Breast epithelium (tissue), 4 donors: ENCODE measurements at places on chromosomes 3 and 15.

GRCh38 chr15:22808240-22808639 lies 21.8 kb downstream of the NIPA1 start:
- no peak for DNase-seq

- no peak for DNase-seq
Observed at GRCh38 chr3:17553080-17553479, 189.4 kb downstream of the TBC1D5 start.

- no peak for DNase-seq
Observed at GRCh38 chr15:47934342-47934741, 186.4 kb upstream of the SLC24A5 start.

- no peak for DNase-seq
Observed at GRCh38 chr15:91307601-91308000, 207.5 kb downstream of the SV2B start.

GRCh38 chr3:170044795-170045244 lies 7.0 kb downstream of the GPR160 start:
- no peak for DNase-seq

- DNase-seq, result no peak
Observed at GRCh38 chr3:154182322-154182922, 61.2 kb downstream of the ARHGEF26 start.

- no peak for DNase-seq
Observed at GRCh38 chr3:31117854-31118253, 223.4 kb upstream of the GADL1 start.

GRCh38 chr15:33194237-33194636 lies 277 bp downstream of the FMN1 start:
- DNase-seq, result no peak

DNA sequence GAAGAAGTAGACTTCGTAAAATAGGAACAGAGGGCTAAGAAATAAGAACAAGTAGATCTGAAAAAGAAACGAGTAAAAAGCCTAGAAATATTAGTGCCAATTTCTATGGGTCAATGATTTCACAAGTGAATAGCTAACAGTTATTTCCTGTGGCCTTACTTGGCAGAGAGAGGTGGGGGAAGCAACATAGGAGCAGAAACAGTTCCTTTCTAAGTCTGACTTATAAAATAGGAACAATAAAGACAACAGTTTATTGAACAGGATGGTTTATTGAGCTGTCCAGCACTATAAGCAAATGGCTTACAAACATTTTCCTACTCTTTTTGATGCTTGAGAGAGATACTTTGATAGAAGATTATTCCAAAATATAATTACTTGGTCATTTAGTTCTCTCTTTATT lies 37.9 kb downstream of the AGTR1 start:
- DNase-seq, result no peak

DNA sequence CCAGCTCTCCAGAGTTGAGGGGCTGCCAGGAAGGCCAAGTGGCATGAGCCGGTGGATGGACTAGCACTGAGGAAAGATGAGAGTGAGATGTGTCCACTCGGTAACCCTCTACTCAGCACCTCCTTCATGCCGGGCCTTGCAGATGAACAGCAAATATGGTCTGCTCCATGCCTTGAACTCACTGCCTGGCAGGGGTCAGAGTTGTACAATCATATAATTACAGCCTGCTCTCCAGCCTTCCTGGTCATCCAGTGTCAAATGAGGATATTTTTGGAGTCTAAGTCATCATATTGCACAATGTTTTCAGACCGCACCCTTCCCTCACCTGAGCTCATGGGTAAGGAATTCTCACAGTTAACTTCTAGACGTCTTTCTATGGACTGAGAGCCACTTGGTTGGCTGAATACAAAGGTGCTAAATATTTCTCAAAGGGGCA lies 4.9 kb downstream of the MGLL start:
- no peak for DNase-seq

- no peak for DNase-seq
Observed at GRCh38 chr15:45611305-45611704, 23.5 kb upstream of the SQOR start.

GRCh38 chr3:5140230-5140621 lies 18.1 kb downstream of the ARL8B start:
- no peak for DNase-seq

GRCh38 chr3:152460936-152461335 lies 192.2 kb downstream of the MBNL1 start:
- DNase-seq, result no peak

DNA sequence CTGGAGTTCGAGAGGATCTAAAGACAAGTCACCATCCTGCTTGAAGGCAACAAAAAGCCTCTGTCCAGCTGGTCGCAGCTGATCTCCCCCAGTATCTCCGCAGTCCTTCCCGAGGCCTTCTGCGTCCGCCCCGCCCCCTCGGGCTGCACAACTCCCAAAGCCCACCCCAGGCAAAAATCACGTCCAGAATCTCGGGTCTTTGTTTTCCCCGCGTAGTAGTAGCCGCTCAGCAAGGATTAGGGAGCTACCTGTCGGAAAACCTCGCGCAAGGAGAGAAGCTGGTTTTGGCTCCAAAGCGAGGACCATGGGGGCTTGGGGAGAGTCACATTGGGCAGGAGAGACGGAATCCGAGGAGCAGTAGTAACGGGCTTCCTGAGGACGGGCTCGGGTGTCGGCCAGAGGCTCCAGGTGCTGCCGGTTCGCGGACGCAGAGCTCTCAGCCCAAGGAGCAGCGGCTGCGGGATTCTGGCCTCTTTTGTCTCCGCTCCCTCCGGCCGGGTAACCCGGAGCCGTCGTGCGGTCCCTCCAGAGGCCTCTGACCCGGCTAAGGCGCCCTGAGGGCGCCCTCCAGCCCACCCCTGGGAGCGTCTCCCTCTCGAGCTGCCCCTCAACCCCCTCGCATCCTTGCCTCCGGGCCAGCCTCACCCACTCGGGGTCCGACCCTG lies 401 bp downstream of the ZSCAN29 start:
- DNase-seq, result no peak

DNA sequence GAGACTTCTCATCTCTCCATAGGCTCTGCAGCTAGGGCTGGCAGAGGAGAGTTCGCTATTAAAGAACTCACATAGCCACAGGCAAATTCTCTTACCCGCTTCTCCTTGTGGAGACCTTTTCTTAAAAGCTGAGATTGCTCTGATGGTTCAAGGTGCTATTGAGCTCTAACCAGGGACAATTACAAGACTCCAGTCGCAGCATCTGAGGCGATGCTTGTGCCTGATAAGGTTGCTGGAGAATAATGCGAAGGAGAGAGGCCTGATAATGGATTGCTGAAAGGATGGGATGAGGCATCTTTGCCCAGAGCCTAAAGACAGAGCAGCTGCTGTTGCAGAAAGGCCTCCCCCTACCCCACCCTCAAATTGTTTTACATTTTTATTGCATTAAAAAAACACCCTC lies 244.5 kb upstream of the SOX14 start:
- DNase-seq, result no peak

- no peak for DNase-seq
Observed at GRCh38 chr3:99126316-99126715, 224.8 kb upstream of the DCBLD2 start.

DNA sequence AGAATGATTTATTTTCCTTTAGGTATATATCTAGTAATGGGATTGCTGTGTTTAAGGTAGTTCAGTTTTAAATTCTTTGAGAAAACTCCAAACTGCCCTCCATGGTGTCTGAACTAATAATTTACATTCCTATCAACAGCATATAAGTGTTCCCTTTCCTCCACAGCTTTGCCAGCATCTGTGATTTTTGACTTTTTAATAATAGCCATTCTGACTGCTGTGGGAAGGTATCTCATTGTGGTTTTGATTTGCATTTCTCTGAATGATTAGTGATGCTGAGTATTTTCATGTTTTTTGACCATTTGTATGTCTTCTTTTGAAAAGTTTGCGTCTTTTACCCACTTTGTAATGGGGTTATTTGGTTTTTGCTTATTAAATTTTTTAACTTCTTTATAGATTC lies 571.6 kb upstream of the CCDC54 start:
- DNase-seq, result no peak

GRCh38 chr15:78850941-78851755 lies 21.5 kb upstream of the MORF4L1 start:
- no peak for DNase-seq

DNA sequence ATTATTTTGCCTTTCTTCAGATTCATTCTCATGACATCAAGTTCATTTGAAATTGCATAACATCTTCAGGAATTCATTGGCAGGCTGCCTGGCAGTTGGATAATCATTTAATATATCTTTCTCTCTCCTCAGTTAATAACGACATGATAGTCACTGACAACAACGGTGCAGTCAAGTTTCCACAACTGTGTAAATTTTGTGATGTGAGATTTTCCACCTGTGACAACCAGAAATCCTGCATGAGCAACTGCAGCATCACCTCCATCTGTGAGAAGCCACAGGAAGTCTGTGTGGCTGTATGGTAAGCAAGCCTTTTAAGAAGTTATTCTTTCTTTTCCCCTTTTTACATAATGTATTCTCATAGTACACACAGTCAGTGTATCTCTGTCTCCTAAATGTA lies 38.2 kb downstream of the TGFBR2 start:
- DNase-seq, result no peak

DNA sequence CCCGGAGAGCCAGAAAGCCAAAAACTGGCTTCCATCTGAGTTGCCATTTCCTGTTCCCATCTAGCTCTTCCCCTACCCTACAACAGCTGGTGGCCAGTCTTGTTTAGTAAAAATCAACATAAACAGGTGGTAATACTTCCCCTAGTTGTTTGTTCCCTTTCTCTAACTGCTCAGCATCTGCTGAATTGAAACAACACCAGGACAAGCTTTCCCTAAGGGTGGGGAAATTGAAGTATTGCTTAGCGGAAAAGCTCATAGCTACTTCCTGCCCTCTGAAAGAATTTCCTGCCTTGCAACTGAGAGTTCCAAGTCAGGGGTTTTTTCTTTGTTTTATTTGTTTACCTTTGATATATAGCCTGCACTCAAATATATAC lies 66.8 kb downstream of the HMG20A start:
- DNase-seq, result no peak

- DNase-seq, result no peak
Observed at GRCh38 chr3:191774485-191774884, 313.5 kb downstream of the PYDC2 start.

- no peak for DNase-seq
Observed at GRCh38 chr3:112776000-112776399, 70.7 kb downstream of the CD200R1L start.

DNA sequence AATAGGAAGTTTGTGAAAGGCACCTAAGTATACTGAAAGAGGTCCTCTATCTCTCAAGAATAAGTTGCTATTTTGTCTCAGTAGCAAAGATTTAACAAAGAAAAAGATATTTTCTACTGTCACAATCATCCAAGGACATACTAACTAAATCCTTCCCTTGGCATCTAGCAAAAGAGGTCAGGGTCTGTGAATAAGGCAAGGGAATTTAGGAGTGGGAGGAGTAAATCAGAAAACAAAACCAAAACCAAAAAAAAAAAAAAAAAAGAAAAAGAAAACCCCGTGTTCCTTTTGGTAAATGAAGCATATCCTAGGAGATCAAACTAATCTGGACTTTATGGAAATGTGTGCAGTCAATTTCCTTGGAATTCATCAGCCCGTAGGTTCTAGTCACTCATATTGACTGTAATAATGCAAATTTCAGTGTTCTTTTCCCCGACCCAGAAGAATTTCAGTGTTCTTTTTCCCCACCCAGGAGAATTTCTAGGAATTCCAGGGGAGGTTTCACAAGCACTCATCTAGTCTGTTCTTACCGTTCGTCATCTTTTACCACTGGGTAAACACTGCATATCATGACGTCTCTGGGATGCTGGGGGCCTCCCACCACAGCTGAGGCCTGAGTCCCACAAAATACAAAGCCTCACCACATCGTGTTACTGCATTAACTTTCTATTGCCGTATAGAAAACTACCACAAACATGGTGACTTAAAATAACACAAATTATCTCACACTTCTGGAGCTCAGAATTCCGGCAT lies 113.8 kb upstream of the CCDC54 start:
- no peak for DNase-seq

- DNase-seq, result no peak
Observed at GRCh38 chr3:141302364-141303141, 65.8 kb upstream of the ZBTB38 start.

DNA sequence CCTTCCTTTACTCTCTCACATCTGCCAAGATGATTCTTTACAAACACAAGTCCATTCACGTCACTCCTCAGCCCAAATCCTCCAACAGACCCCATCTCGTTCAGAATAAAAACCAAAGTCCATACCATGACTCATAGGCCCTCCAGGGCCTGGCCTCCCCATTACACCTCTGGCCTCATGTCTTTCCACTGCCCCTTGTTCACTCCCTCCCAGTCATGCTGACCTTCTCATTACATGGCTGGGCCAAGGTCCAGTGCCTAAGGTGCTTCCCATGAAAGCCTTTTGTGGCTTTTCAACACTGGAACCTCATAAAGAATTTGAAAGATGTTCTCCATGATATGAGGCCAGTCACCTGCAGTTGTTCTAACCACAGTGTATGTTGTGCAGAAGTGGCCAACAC lies 44.5 kb downstream of the NEK10 start:
- DNase-seq, result no peak

DNA sequence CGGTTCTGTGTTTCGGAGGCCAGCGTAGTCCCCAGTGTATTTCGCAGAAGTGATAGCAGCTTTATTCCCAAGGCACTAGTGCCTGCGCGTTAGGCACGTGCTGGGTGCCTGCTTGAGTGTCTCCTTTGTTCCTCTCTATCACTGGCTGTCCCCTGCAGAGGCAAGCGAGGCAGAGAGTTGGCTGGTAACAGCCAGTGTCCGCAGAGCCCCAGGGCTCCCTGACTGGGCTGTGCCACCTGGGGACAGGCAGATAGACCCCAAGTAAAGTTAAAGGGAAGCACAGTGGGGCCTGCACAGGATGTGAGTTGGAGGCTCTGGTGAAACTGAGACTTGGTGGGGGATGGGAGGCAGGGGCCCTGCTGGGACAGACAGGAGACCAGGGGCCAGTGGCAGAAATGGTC lies 50.7 kb downstream of the APBA2 start:
- no peak for DNase-seq

DNA sequence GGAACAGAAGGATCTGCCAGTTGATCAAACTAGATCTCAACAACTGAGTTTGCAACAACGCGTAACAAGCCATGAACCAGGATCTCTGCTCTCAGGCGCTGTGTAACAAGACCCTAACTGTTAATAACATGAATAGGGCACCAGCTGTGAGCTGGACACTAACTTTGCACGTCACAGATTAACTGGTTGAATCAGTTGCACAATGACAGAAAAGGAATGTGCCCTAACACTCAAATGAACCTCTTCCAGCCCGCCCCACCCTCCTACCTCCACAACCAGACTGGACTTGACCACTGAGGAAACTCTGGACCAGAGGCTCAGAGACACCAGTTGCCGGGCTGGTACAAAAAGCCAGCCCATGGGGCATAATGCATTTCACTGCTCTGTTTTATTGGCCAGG lies 34.3 kb downstream of the MCF2L2 start:
- no peak for DNase-seq

DNA sequence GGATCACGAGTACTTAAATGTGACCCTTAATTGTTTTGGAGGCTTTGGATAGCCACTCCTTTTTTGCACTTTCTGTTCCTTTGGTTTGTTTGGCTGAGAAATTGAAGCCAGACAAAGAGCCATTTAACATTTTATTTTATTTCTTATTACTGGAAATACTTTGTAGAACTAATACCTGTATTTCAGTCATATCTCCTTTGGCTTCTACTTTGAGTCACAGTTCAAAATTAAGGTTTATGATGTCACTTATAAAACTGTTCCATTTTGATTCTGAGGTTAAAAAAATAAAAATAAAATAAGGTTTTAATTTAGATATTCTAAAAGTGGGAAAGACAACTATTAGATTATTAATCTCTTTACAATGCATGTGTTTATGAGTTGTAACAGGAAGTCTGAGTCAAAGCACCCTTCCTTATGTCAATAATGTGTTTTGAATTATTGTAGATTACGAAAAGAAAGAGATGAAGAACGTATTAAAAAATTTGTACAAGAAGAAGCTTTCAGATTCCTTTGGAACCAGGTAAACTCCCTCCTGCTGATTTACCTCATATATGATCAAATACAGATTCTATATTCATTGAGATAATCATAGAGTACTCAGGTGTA lies 16.9 kb upstream of the NXPE3 start:
- DNase-seq, result no peak
